ENCODE measurements at places on chromosomes 6 and 20. TPM values are rescaled to one million over a fixed set of nuclear protein-coding genes. Genes with fewer than 3 reads are reported as not detected.

The FYN gene
- 21.5 TPM for total RNA-seq

The FOXA2 gene
- 29.1 TPM for total RNA-seq

DNA sequence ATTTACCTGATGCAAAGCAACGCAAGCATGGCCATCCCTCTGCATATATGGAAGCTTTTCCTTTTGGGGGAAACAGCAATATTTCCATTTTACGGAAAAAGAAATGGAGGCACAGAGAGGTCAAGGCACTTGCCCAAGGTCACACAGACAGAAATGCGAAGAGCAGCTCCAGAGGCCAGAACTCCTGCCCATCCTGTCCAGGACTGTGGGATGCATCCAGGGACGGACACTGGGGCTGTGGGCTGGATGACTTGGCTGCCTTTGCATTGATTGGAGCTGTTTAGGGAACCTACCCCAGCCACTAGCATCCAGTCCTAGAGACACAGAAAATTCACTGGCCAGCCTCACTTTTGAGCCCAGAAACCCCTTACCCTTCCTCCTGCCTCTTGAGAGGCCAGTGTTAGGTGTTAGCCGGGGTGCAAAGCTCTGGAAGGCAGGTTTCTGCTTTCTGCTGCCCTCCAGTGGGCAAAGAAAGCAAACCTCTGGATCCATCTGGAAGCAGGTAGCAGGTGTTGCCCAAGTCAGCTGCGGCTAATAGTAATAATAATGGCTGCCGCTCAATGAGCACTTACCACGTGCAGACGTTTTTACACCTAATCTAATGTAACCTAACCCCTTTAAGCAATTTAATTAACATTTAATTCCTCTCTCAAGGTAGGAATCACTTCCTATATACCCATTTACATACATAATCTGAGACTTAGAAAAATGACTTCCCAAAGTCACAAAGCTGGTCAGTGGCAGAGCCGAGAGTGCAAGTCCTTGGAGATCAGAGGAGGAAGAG is 31.7 kb upstream of the CCN5 start:
- no peaks in the 10 kb centered on the region for H3K27me3 ChIP-seq
- peak; percentile 56 for DNase-seq
- no peaks in the 10 kb centered on the region for H3K36me3 ChIP-seq
- no peak overlapping the region for H3K27ac ChIP-seq

DNA sequence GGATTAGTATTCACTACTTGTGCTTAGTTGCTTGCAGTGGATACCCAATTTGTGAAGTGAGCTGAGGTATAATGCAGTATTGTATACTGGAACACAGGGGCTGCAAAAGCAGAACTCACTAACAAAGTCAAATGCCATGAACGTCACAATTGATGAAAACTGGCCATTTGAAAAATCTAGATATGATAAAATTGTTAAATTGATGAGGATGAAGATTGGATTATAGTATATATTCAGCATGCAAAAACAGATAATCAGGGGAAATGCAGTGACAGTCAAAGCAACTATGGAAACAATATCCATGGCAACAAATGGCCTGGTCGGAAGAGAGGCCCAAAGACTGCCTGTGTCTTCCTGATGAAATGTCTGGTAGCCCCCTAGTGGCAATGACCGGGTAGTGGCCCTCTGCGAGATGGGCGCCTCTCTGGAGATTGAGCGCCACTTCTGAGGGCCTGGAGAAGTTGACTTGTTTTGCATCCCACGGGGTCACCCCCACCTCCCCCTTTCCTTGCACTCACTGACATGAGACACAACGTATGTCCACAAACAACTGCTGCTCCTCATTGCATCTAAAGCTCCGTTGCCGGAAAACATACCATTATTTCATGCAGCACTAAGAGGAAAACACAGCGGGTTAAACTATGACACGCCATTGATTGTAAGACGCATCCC is 43.6 kb downstream of the C6orf15 start:
- no peaks in the 10 kb centered on the region for H3K27me3 ChIP-seq
- no peak overlapping the region for H3K4me3 ChIP-seq
- DNase-seq = peak; percentile 84
- H3K4me1 ChIP-seq = peaks cover 3% of the 10 kb centered on the region

- H3K4me3 ChIP-seq = no peak overlapping the region
- H3K27ac ChIP-seq = no peak overlapping the region
- no peak for DNase-seq
- H3K36me3 ChIP-seq = no peaks in the 10 kb centered on the region
- peaks cover 5% of the 10 kb centered on the region for H3K4me1 ChIP-seq
Observed at GRCh38 chr6:42790549-42791181, 8.8 kb downstream of the BICRAL start.

DNA sequence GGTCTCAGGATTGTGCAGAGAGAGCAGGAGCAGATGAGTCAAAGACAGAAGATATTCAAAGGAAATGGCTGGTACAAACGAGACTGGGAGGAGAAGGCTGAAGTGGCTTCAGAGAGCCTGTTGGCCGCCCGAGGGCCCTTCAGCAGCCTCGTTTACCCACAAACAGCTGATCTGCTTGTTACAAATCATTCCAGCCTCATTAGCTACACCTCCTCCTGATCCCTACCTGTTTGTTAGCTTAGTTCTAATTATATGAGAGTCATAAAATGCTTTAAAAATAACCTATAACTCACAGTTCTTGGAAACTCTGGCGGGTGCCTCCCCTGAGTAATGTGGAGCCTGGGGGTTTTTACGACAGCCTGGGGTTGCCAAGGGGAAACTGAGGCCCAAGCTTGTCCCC is 12.6 kb downstream of the GLP1R start:
- no peaks in the 10 kb centered on the region for H3K36me3 ChIP-seq
- H3K4me3 ChIP-seq = no peak overlapping the region
- no peak overlapping the region for H3K27ac ChIP-seq
- DNase-seq = no peak
